ENCODE measurements at places on chromosomes 6 and 20.

DNA sequence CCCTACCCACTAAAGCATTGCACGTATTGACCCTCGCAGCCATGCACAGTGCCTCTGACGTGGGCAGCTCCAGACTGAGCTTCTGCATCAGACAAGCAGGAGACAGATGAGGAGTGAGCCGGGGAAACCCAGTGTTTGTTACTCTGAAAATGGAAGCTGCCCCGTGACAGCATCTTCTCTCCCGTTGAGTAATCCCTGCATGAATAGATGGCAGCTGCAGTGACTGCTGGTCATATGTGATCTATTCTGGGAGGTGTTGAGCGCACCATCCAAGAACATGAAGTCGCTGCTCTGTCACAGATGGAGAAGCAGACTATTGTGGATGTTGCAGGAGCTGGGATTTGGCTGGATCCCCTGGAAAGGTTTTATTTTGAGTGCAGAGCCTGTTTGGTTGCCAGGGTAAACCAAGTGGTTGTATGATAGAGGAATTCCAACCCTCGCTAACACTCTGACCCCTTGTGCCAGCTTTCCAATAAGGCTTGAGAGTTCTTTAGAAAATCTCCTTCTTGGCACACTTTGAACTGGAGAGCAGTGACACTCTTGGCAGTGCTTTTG lies 242.2 kb downstream of the NRN1 start:
- DNase-seq = peak; percentile 49

DNA sequence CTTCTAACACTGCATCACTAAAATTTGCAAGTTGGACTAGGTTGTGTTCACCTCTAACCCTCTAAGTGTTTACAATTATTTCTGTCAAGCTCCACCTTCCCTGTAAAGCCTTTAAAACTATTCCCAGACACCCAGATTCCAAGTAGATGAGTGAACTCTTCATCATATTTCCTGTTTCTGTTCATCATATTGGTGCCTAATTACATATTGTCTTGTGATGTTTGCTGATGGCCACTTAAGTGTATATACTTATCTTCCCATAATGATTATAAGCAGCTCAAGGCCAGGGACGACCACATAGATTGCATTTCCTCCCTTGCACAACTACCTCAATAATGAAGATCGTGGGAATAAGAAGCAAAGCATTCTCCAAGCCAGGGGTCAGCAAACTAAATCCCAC lies 16.8 kb downstream of the TNFRSF21 start:
- DNase-seq = peak; percentile 42

GRCh38 chr6:17491416-17492142 lies 98.2 kb downstream of the CAP2 start:
- DNase-seq = peak; percentile 27

DNA sequence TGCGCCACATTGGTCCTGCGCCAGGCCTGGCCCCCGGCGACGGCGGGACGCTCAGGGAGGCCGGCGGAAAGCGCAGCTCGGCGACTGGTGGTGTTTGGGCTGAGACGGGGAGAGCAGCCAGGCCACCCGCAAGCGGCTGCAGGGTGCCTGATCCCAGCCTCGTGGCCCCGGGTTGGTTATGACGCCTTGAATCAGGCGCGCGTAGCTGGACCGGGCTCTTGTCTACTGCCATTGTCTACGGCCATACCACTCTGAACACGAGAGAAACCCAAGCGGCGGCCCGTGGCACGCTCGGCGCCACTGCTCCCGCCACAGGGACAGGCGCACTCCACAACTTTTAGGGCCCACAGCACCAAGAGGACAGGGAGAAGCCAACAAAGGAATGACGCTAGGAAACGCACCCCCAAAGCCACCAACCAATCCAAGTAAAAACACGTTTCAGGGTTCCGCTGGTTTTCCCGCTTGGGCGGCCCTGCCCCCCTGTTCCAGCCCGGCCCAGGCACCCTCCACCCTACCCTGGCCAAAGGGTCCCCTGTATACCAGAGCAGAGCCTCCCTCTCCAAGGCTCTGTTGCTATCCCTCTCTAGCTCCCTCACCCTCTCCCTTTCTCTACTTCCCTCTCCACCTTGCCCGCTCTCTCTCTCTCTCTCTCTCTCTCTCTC lies 1849.3 kb upstream of the DEFB115 start:
- no peak for DNase-seq

DNA sequence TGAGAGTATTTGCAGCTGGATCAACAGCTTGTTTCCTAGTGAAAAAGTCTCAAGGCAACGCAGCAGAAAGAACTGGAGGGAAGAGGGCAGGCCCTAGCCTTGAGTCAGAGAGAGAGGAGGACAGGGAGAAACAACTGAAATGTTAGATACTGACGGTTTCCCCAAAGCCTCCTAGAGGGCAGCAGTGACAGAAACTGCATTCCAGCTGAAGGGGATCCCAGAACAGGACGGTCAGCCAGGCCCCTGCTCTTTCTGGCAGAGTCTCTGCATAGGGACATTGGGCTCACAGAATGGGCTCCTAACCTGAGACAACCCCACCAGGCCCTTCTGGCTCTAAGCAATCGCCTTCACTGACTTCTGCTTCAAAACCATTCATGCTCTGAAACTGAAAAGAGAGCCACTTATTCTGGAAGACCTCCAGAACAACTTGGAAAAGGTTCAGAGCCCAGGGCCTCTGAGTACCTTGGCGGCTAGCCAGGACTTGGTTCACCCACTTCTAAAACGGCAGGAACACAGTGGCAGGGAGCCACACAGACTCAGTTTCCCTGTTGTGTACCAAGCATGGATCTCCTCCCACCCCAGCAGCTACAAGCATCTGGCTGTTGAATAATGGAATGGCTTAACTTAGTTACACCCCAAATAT lies 72.9 kb downstream of the PSMB1 start:
- DNase-seq = peak; percentile 48

DNA sequence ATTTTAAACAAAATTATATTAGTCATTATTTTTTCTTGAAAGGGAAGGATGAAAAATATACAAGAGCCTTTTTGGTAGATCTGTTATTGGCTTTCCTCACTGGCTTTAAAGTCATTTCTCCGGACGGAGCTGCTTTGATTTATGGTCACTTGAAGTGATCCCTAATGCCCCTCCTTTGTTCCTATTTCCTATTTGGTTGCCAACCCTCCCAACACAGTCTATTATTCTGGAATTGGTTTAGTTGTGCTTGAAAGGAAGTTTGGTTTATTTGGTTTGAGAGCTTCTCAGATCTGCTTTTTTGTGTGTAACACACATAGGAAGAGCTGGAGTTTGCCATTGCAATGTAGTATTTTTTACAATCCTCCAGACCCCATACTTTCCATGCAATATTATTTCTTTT lies 347.9 kb downstream of the RFPL4B start:
- no peak for DNase-seq

DNA sequence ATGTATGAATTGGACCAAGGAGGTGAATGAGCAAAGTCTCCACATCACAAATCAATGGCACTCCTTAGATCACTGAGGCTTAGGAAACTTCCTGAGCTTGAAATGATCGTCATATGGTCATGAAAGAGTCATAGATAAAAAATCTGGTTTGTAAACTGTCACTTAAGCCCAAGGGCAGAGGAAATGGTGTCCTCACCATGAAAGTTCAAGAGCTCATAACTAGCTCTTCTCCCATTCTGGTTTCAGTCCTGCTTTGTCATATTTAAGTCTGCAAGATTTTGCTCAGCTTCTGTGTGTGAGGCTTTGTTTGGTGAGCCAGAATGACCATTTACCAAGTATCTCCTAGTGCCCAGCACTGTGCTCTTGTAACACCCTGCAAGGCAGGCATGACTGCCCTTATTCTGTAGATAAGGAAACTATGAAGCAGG lies 60.5 kb downstream of the GJA10 start:
- peak; percentile 81 for DNase-seq

DNA sequence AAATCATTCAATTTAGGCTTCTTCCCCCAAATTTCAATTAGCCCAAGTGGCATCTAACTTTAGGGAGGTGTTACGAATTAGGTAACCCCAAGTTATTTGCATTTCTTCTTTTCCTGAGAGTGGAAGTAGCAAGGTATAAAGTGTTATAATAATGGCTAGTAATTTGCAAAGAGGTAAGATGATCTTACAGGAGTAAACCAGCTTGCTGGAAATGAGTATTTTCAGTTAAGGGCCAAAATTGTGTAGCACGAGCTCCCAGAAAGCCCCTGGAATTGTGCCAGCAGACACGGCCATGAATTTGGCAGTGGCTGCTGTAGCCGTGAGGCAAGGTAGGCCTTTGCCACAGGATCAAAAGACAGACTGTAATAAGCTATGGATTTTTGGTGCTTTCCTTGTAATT lies 38.0 kb downstream of the CITED2 start:
- no peak for DNase-seq

DNA sequence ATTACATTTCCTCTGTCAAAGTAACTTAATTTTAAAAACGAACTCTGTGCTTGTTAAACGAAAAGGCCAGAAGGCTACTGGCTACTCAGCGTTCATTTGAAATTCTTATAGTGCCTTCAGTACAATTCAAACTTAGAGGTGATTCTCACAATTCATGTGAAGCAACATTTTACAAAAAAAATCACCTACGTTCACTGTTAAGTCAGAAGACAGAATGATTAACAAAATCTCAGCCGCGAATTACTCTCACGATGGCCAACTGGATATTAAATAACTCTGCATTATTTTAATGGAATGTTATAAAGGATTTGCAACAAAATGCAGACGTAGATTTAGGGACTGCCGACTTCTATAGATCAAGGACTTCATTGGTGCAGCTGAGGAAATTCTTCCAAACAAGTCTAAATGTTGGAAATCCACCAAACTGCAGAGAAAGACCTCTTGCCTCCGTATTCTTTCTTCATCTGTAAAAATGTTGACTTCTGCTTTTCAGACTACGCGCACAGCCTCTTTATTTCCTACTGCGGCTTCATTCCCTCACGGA lies 1.6 kb upstream of the QKI start:
- no peak for DNase-seq

DNA sequence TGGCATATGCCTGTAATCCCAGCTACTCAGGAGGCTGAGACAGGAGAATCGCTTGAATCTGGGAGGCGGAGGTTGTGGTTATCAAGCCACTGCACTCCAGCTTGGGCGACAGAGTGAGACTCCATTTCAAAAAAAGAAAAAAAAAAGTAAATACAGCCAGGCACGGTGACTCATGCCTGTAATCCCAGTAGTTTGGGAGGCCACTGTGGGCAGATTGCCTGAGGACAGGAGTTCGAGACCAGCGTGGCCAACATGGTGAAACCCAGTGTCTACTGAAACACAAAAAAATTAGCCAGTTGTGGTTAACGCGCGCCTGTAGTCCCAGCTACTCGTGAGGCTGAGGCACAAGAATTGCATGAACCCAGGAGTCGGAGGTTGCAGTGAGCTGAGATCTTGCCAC lies 1.5 kb upstream of the NINL start:
- DNase-seq = peak; percentile 34

GRCh38 chr20:45061244-45061643 lies 39.7 kb downstream of the KCNS1 start:
- peak; percentile 94 for DNase-seq

DNA sequence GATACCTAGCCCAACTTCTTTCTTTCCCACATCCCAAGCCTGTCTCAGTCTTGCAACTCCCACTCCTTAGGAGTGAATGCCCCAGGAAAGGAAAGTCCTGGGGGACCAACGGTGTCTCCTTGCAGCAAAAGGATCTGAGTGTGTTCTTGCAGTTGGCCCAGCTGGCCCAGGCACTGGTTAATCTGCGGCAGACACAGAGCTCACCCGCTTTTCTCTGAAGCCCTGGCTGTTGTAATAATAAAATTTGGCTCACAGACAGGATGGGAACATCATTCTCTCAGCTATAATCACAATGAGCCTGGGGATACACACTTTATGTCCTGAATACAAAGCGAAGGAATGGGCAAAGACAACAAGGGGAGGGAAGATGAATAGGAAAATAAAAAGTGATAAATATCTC lies 287.0 kb upstream of the PRND start:
- DNase-seq = peak; percentile 79

DNA sequence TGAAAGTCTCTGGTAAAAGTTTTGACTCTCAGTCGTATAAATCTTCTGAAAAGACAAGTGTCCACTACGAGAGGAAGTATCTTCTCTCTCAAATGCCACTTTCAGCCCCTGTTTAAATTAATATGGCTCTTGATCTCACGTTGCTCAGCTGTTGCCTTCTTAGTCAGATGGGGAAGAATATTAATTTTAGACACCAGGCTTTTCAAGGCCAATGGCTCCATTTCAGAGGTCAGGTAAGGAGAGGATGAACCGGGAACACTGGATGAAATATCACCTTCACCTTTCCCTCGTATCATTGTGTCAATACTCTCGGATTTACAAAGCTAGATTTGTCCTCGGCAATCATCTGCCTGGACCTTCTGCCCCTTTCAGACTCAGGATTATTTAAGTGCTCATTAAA lies at the start of gene MYLK4:
MYLK4 (minus strand) TSS at position 91 of the 400 bp plus-strand sequence. CDS start 1,628 bp downstream, outside the sequence.
- DNase-seq = no peak

DNA sequence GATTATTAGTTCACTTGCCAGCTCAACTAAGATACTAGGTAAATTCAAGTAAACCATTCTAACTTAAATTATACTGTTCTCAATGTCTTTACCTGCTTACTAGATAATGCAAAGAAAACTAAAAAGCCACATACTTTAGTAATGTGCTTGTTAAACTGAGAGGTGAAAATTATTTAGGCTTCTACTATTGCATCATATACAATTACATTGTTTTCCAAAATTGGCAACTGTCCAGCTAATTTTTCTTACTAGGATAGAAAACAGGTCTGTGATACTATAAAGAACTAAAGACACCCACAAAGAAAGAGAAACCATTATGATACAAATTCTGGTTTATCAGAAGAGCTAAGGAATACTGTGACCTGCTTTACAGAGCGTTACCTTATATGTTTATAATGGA lies 45.6 kb upstream of the ALDH8A1 start:
- DNase-seq = no peak

- peak; percentile 76 for DNase-seq
Measured at GRCh38 chr6:158086504-158087223, 81.4 kb downstream of the SERAC1 start.

Data from EH (cell line).